Endothelial cell of umbilical vein (primary cell): ENCODE measurements at places on chromosomes 13 and 19. TPM values are rescaled to one million over a fixed set of nuclear protein-coding genes. Genes with fewer than 3 reads are reported as not detected.
A peak's percentile ranks its signal among the peaks of the same experiment; 100 is the strongest.

- no peaks in the 10 kb centered on the region for H3K4me1 ChIP-seq
- H3K4me3 ChIP-seq, result no peak overlapping the region
- no peak for DNase-seq
- H3K36me3 ChIP-seq, result no peaks in the 10 kb centered on the region
- H3K27ac ChIP-seq, result no peak overlapping the region
These were observed 440.1 kb upstream of the NBEA start for GRCh38 chr13:34502011-34502410.

PGLYRP2 gene
- 0.18 TPM in 1 of 2 replicates, not detected in the other for total RNA-seq

GRCh38 chr19:2555422-2556220 lies 79.7 kb downstream of the GADD45B start:
- H3K27me3 ChIP-seq, result no peaks in the 10 kb centered on the region
- DNase-seq, result peak; percentile 75

N4BP2L1 gene
- total RNA-seq, result 1.8 and 2.1 TPM in 2 replicates

PRX gene
- total RNA-seq, result 1.3 and 1.7 TPM in 2 replicates
